ENCODE measurements at places on chromosomes 5 and 9.
A peak's percentile ranks its signal among the peaks of the same experiment; 100 is the strongest.

DNA sequence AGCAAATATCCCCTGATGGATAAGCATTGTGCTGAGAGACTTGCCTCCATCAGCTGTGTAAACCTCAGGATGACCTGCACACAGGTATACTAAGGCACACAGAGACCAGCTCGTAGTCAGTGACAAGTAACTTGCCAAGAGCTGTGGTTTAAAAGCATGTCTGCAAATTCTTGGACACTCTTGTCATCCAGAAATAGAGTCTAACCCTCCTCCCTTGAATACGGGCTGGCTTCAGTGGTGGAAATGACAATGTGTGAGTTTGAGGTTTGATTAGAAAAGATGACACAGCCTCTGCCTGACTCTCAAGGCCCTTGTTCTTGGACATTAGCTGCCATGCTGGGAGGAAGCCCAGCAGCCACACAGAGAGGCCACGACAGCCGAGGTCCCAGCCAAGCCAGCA, 114.4 kb downstream of the GADD45G start:
- DNase-seq, result no peak

DNA sequence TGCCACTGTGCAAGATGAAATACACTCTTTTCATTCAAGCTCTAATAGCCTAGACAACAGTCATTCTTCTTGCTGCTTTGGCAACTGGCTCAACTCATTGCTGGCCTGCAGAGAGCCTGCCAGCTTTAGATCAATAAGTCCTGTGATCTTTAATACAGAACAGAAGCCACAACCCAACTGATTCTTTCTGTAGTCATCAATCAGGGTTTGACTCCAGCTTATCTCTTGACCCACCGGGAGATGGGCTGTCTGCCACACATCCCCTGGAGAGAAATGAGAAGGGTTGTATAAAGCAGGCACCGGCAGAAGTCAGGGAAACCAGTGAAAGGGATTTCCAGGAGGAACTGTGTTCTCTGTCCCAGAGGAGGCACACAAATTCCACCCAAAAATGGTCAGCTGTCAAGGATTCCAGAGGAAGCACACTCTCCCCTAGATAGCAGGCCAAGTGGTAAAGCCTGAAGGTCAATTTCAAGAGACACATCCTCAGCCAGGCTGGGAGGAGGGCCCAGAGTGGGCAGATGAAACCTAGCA, 24.5 kb downstream of the LHFPL2 start:
- DNase-seq, result no peak

GRCh38 chr9:127776924-127777289, 1.6 kb downstream of the SH2D3C start:
- no peak for DNase-seq

GRCh38 chr5:86665984-86666760, 48.4 kb downstream of the COX7C start:
- no peak for DNase-seq

DNA sequence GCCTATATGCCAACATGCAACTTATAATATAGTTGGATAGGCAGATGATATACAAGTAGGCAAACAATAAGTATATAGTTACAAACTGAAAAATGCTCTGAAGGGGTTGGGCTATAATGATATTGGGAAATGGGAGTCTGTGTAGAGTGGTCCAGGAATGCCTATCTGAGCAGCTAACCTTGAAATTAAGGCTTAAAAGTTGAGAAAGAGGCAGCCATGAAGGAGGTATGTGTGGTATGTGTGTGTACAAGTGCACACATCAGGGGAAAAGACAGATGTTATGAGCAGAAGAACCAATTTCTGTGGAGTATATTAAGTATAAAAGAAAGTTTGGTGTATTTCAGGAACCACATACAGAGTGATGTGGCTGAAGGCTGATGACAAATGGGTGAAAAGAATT, 154.9 kb upstream of the PAPPA start:
- no peak for DNase-seq

DNA sequence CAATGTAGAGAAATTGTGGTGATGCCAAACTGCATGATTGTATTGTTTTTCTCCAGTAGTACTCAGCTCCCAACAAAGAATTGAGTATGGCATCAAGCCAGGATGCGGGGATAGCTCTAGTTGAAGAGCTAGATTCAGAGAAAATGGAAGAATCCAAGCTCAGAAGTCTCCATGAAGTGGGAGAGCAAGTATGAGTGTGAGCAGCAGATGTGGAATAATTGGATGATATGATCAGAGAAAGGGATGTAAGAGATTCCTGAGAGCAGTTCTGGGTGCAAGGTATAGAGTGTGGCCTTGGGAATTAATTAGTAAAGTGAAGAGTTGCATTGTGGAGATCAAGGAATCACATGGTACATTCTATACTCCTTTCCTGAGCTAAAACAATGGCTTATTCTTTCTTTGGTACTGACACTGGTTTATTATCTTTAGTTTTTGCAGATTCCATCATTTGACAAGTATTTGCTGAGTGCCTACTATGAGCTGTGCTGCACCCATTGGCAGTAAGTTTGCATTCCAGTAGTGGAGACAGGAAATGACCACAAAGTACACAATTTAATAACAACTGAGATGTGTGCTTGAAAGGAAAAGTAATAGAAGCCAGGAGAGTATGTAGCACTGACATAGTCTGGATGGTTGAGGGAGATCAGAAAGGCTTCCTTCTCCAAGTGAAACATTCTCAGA, 177.1 kb downstream of the CPLANE1 start:
- DNase-seq, result no peak

GRCh38 chr5:100771181-100771580, 131.9 kb downstream of the ST8SIA4 start:
- no peak for DNase-seq

GRCh38 chr5:98321361-98321760, 452.1 kb upstream of the RGMB start:
- no peak for DNase-seq

DNA sequence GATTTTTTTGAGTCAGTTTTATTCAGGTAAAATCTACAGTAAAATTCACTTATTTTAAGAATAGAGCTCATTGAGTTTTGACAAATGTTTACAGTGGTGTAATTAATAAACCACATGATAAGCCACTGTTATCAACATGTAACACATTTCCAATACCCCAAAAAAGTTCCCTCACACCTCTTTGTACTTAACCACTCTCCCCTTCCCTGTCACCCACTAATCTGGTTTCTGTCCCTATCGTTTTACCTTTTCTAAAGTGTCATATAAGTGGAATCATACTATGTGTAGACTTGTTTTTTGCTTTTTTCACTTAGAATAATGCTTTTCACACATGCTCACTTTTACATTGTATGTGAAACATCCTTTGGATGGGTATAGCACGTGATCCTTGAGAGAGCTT, 127.2 kb downstream of the KDM4C start:
- no peak for DNase-seq

DNA sequence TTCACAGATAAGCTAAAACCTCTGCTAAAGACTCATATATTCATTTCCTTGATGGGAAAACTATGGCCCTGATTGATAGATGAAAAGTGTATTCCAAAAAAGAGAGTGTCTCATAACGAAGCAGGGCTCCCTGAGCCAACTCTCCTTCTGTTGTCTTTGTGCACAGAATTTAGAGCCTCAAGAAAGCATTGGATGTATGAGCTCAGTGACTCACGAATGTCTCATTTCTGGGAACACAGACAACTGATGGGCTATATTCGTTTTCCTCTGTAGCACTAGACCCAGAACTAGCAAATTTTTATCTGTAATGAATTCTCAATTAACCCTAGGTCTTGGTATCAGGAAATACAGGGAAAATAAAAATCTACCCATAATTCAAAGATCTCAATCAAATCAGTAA, 88.4 kb downstream of the LMNB1 start:
- DNase-seq, result no peak

- no peak for DNase-seq
These were observed 58.1 kb downstream of the HSPA4 start for GRCh38 chr5:133109655-133110483.

DNA sequence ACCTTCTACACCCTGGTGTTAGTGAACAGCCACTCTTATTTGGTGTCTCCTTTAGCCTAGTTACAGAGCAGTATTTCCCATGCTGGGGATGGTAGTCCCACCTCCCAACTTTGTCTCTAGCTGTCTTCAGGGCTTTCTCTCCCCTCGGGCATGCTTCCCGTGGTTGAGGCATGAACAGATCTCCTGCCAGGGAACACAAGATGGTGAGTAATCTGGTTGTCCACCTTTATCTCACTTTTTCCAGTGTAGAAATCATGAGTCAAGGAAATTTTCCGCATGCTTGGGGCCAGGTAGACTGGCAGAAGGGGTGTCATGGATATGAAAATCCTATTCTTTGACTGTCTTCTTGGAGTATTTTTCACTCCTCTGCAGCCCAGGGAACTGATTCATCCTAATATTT, 532.9 kb downstream of the ANXA1 start:
- DNase-seq, result no peak

- peak; percentile 47 for DNase-seq
These were observed 57.0 kb downstream of the COL15A1 start for GRCh38 chr9:99000476-99001395.

DNA sequence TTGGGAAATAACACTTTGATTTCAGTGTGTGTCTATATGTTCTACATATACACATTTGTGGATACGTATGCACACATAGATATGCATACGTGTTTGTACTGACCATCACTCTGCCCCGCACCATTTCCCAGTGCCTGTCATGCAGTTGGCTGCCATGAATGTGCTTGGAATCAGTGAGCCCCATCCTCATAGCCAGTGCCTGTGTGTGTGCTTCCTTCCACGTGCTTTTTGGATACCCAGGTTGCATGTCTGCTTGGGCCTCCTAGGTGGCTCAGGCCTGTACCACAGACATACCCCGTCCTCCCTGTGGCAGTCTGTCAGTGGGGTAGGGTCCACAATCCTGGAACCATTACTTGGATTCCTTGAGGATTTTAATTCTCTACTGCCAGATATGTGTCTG, 243.6 kb downstream of the FANCC start:
- no peak for DNase-seq

All from ecto neural progenitor cell (in vitro differentiated cells).